ENCODE measurements at places on chromosomes 6 and 20.

DNA sequence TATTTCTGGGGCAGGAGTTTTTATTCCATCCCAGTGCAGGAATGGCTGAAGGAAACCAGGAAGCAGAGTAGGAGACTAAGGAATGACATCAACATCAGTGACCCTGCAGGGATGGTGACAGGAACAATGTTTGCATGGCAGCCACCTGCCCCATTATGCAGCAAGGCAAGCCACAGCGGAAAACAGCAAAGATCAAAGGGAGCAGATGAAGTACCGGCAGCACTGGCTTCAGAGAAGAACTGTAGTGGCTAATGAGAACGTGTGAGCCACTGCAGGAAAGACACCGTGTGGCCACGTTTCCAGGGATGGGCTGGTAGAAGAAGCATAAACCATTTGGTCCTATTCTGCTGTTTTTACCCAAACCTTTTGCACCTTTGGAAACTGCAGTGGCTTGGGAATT lies 52.9 kb upstream of the TAB2 start:
- peak; percentile 8 for DNase-seq

- DNase-seq = no peak
Measured at GRCh38 chr20:14672066-14672465, 334.7 kb upstream of the FLRT3 start.

- DNase-seq = no peak
Measured at GRCh38 chr20:17617868-17618672, 48.2 kb downstream of the DSTN start.

GRCh38 chr6:136470044-136470443 lies 80.2 kb downstream of the MAP7 start:
- no peak for DNase-seq

GRCh38 chr6:5085648-5086293 lies 630 bp downstream of the PPP1R3G start:
- DNase-seq = no peak

DNA sequence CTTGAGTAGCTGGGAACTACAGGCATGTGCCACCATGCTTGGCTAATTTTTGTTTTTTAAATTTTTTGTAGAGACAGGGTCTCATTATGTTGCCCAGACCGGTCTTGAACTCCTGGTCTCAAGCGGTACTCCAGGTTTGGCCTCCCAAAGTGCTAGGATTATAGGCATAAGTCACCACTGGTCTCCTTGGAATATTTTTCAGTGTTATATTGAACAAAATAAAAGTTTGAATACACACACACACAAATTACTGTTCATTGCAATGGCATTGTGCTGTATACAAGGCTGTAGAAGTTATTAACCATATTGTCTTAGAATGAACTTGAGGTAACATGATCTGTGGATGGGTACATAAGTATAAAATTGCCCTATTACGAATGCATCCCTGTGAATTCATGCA lies 166.1 kb downstream of the BCAS1 start:
- no peak for DNase-seq

DNA sequence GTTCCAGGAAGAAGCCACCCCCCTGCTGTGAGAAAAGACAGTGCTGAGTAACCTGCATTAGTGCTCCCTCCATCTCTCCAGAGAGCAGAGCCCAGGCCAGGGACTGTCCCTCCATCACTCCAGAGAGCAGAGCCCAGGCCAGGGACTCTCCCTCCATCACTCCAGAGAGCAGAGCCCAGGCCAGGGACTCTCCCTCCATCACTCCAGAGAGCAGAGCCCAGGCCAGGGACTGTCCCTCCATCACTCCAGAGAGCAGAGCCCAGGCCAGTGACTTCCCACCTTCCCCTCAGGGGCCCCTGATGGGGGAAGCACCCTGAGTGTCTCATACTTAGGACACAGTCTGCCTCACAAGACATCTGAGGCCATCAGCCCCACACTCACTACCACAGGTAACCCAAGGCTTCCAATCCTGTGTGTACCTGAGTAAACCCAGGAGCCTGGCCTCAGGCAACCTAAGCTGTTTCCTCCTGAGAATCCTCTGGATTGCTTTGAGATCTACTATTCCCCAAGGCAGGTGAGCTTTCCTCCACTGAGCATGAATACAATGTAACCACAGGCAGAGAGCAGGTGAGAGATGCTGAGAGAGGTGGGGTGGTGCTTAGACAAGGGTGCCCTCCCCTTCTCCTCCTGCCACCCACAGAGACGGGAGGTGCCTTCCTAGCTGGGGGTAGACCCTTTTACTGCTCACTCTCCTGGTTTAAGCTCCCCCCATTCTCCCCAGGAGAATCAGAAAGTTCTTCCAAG lies 4.9 kb downstream of the TBXT start:
- no peak for DNase-seq

DNA sequence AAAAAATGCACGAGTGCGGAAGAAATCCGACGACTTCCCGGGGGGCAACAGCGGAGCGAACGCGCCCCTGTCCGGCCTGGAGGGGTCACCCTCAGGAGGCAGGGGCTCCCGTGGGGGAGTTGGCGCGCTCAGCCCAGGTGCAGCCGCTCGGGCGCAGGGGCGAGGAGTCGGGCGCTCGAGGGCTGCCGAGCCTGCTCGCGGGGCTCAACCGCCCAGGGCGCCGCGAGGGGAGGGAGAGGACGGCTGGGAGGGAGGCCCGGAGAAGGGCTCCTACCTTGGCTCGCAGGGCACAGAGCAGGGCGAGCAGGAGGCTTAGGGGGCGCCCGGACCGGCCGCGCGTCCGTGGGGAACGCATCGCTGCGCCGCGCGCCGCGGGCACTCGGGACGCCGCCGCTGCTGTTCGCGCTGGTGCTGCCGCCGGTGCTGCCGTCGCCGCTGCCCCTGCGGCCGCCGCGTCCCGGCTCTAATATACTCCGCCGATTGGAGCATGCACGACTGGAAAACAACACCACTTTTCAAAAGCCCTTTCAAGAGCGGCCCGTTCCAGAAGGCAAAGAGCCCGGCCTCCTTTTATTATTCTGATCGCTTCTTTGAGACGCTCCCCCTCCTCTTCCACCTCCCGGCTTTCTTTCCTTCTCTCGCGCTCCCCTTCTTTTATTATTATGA lies 490 bp downstream of the JAG1 start:
- no peak for DNase-seq

GRCh38 chr20:34249291-34249690 lies 8.1 kb downstream of the ASIP start:
- no peak for DNase-seq

- no peak for DNase-seq
Measured at GRCh38 chr6:158867381-158868121, 48.4 kb upstream of the EZR start.

DNA sequence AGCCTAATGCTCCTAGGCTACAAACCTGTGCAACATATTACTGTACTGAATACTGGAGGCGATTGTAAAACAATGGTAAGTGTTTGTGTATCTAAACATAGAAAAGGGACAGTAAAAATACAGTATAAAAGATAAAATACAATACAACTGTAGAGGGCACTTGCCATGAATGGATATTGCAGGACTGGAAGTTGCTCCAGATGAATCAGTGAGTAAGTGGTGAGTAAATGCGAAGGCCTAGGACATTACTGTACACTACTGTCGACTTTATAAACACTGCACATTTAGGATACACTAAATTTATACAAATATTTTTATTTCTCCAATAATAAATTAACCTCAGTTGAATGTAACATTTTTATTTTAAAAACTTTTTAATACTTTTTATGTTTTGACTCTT lies 485.0 kb downstream of the MMUT start:
- no peak for DNase-seq

DNA sequence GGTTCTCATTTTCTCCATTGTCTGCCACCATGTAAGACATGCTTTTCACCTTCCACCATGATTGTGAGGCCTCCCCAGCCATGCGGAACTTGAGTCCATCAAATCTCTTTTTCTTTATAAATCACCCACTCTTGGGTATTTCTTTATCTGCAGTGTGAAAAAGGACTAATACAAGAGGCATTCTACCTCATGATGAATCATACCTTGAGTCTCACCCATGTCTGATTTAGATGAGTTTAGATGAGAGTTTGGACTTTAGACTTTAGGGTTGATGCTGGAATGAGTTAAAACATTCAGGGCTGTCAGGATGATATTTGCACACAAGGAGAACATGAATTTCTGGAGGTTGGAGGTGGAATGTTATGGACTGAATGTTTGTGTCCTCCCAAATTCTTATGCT lies 545.6 kb downstream of the C6orf118 start:
- DNase-seq = no peak

DNA sequence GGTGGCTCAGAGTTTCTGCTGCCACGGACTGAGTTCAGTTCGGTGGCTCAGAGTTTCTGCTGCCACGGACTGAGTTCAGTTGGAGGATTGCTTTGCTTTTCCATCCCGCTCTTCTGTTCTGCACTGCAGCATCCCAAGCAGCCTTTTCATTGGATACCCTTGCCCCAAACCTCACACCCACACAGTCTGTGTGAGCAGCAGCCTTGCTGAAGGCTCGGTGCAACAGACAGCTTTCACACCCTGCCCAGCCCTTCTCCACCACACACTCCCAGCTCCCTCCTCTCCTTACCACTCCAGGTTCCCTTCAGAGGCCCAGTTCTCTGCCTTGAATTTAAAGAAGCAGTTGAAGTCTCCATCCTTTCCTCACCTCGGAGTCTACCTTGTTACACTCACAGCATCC lies 52.5 kb upstream of the CHD6 start:
- DNase-seq = no peak

- DNase-seq = no peak
Measured at GRCh38 chr6:113651920-113652319, 205.2 kb upstream of the MARCKS start.

DNA sequence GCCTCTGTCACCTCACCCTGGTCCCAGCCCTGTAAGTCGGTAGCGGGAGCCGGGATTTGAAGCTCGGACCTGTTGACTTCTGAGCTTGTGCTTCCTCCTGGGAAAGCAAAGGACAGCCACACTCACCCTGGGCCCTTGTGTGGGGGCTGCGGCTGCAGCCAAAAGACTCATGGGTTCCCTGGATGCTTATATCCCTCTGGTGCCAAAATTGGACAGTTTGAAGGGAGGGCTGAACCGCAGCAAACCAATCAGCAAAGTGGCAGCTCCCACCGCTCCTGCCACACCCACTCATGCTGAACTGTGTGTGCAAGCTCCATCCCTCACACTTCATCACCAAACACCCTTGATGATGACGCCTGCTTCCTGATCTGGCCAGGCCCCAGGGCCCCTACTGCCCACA lies 3.9 kb upstream of the CCN5 start:
- DNase-seq = no peak

GRCh38 chr6:158643836-158644230 lies 710 bp downstream of the DYNLT1 start:
- DNase-seq = no peak

- DNase-seq = no peak
Measured at GRCh38 chr6:139334806-139335446, 39.5 kb downstream of the CITED2 start.

- no peak for DNase-seq
Measured at GRCh38 chr20:36128463-36129159, 25.9 kb upstream of the EPB41L1 start.

GRCh38 chr20:47111576-47111975 lies 216.9 kb downstream of the EYA2 start:
- no peak for DNase-seq

DNA sequence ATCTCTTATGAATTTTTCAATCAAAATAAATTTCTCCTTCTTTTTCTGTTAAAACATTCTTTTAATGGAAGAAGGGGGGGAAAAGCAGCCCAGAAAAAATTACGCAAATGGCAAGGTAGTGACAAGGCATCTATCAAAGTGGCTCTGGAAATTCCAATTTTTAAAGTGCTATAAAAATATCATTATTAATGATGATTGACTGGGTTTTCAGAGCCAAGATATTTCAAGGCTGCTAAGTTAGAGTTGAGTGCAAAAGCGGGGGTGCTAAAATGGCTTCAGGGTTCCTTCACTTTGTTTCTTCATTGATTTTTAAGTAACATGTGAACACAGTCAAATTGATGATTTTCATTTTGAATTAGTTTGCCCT lies 171.6 kb upstream of the CITED2 start:
- DNase-seq = no peak

DNA sequence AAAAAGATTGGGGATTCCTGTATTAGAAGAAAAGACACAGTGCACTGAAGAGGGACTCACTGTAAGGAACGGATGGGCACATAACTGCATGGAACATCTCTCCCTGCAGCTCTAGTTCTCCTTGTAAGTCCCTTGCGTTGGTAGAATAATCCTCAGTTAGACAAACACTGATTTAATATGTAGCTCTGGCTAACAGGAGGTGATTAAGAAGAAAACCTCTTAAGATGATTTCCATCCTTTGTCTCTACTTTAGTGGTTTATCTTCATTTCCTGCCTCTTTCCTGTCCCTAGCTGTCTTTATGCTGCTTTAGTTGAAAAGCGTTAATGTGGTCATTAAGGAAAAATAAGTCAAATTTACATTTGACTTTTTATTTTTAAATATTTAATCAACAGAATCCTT lies 86.6 kb downstream of the SLC16A10 start:
- DNase-seq = no peak

DNA sequence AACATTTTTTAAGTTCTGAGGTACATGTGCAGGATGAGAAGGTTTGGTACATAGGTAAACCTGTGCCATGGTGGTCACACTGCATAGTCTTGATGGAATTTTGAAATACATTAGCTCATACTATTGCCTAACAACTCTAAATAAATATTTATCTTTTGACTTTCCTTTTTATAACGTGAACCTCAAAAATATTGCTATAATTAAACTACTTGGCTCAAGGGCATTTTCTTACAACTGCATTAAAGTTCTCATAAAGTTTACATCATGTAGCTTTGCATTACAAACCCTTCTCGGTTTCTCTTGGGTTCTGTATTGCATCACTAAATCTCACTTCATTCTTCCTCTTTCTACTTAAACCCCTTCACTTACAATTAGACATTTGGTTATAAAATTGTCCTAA lies 636.0 kb upstream of the PTCHD4 start:
- DNase-seq = no peak

DNA sequence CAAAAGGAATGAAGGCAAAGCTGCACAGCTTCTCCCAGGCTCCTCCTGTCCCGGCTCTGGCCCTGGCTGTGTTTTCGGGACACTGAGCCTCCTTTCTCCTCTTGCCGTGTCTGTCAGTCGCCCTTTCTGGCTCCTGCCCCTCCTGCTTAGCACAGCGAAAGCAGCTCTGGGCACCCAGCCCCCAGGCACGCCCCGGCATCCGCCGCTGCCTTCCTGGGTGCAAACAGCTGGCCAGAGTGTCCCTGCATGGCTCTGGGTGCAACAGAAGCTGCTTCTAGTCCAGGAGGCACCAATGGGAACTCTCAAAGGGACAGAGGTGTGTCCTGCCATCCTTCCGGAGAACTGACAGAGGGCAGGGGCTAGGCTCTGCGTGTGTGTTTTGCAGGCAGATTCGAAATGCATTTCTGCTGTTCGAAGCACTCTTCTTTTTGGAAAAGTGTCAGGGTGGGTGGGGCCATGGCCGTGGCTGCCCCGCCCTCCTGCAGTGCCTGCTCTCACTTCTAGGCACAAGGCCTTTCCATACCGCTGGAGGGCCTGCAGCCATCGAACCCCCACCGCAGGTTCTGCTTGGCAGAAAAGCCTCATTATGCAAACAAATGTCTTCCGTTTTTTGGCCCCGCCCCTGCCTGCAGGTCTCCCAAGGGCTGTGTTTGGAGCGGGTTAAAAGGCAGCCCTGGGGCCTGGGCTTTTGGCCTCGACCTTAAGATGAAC lies 15.5 kb downstream of the COL9A3 start:
- no peak for DNase-seq

GRCh38 chr6:149977221-149977620 lies 13.5 kb downstream of the ULBP1 start:
- no peak for DNase-seq

Data from stimulated activated CD8-positive, alpha-beta memory T cell treated with anti-CD3 and anti-CD28 coated beads, Interleukin-4, amount 100 ng/mL, for 1 hour (primary cell).